Bronchus fibroblast of lung (primary cell): ENCODE measurements at places on chromosomes 6 and 20. TPM values are rescaled to one million over a fixed set of nuclear protein-coding genes. Genes with fewer than 3 reads are reported as not detected.

Gene PPP1R16B
- not detected in 2 replicates for total RNA-seq

Gene OOEP
- total RNA-seq = not detected in 2 replicates

Gene ENPP5
- total RNA-seq = 0.30 and 1.0 TPM in 2 replicates

Gene MRPS18B
- 65.1 and 70.5 TPM in 2 replicates for total RNA-seq

Gene GSTA2
- total RNA-seq = not detected in 2 replicates

Gene FAXC
- total RNA-seq = 2.5 and 6.2 TPM in 2 replicates

Gene TUBB2B
- 40.7 and 41.9 TPM in 2 replicates for total RNA-seq

Gene HEY2
- not detected in 2 replicates for total RNA-seq

Gene SLC22A16
- 0.15 and 0.17 TPM in 2 replicates for total RNA-seq
